HS-5 (cell line): ENCODE measurements at places on chromosomes 2 and 18.

DNA sequence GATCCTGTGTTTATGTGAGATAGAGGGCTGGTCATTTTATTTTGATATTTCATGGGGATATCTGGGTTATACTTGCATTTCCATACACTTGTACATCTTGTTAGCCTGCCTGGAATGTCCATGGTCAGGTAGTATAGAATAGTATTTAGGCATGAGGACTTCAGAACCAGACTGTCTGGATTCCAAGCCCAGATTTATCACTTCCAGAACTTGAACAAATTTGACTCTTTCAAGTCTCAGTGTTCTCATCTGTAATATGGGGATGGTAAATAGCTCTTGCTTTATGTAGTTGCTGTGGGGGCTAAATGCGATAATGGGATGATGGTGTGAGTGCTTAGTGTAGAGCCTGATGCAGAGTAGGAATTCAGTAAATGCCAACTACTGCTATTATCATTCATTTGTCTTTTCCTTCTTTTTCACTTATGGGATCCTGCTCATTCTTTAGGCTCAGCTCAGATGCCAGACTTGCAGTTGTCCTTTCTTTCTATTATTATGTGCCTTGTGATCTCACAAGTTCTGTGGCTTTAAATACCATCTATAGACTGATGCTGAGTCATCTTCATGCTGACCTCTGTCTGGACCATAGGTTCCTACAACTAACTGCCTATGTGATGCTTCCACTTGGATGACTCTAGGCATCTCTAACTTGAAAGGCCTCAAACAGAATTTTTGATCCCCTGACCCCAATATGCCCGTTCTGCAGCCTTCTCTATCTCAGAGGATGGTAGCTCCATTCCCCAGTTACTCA, 67.4 kb downstream of the POLE4 start:
- DNase-seq: no peak

DNA sequence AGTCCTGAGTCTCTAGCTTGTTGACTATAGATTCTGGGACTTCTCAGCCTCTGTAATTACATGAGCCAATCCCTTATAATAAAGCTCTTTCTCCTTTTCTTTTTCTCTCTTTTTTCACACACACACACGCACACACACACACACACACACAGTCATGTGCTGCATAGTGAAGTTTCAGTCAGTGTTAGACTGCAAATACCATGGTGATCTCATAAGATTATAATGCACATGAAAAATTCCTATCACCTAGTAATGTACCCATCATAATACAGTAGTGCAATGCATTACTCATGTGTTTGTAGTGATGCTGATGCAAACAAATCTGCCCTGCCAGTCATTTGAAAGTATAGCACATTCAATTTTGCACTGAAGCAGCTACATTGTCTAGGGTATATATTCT, 558.2 kb downstream of the SUCLG1 start:
- peak; percentile 75 for DNase-seq

- no peak for DNase-seq
Measured at GRCh38 chr2:144666032-144666431, 146.1 kb upstream of the ZEB2 start.

DNA sequence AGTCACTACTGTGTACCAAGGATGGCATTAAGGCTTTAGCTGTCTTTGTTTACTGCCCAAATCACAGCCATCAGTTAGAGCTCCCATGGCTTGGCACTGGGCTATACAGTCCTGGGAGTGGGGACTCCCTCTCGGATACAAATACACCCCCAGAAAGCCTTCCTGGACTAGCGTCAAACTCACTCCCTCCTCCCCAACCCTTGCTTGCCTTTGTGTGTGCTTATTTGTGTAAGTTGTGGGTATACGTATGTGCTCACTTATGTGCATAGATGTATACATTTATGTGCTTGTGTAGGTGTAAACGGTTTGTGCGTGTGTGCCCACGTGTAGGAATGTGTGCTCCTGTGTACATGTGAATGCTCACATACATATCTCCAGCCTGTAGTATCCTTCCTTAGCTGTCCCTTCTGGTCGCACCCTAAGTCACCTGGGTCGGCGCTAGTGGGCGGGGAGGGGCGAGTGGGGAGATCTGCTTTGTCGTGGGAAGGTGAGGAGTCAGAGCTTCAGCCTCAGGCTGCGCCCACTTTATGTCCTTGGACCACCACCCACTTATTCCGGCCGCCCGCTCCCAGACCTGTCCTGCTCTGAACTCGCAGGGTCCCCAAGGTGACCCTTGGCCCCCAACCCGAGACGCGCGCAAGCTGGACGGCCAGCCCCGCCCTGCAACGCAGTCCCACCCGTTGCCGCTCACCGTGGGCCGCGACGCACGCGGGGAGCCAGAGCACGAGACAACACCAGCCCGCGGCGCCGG, 461 bp downstream of the PRADC1 start:
- no peak for DNase-seq

DNA sequence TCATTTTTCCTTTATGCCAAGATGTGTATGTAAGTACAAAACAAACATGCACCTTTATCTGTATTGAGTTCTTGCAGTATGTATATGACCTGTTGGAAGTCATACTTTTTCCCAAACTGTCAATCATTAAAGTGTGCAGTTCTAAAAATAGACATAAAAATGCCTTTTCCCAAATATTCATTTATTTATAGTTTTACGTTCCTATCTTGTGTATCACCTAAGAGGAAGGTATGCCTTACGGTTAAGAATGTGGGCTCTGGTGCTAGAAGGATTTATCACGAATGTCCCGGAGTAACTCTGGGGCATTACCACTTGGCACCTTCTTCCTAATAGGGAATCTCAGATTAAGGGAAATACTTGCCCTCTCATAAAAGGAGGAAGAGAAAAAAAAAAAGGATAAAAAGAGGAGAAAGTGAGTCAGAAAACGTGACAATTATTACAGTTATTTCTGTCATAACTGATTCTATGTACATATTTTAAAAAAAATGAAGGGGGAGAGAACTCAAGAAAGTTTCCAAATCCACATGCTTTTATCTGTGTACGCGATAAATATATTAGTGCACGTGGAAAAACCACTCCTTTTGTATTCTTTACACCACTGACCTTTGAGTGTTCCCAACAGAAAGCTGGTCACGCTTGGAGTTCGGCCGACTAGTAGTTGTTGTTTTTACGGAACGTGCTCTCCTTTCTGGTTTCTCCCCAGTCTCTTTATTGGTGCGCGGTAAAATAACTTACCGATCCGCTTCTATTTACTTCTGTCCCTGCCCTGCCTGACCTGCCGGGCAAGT, 721 bp downstream of the MCEE start:
- DNase-seq: peak; percentile 5

DNA sequence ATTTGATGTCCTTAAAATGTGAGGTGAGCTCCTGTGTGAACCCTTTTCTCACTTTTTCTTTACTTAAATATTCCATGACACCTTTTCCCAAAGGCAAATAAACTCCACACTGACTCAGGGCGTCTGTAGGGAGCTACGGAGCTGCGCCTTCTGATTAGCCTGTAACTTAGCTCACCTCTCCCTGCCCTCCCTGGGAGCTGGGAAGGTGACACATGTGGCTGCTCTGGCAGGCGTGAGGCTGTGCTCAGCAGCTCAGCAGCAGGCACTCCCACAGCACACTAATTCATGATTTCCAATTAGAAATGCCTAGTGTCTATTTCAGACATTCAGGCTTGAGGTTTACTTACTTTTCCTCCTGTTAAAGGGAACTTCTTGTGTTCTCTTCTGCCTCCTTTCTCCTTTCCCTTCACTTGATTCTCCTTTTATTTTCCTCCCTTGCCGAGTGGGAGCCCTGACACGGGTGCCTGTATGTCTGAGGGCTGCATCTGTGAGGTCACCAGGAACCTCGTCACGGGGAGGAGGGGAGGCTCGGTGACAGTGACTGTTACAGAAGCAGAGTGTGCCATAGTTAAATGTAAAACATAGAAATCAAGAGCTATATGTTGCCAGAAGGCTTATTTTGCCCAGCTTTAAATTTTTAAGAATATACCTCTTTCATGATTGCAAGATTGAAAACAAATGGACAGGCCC, 437.1 kb downstream of the DCDC2C start:
- no peak for DNase-seq

DNA sequence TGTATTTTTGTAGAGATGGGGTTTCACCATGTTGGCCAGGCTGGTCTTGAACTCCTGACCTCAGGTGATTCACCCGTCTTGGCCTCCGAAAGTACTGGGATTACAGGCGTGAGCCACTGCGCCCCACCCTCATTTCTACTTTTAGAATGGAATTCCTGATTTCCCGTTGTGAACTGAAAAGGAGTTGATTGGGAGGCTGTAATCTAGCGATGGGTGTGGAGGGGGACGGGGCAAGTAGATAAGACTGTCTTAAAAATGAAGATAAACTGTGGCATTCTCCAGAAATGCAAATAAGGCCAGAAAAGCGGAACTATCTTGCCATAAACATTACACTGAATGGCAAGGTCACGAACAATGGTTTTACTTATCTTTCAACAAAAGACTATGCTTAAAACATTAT, 135.4 kb downstream of the TRIB2 start:
- no peak for DNase-seq

DNA sequence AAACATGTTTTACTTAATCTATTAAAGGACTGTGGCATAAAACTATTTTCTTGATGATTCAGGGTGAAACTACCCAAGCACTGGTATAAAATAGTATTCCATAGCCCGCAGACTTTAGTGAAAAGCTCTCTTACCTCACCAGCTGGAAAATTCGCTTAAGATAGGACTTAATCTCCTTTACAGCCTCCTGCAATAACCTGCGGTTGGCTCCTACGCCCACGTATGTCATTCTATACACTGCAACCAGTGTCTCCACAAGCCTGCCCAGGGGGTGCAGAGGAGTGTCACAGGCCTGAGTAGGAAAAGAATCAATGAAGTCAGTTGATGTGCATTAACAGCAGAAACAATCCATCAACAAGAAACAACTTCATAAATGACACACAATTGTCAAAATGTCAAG, 11.3 kb upstream of the MPP4 start:
- no peak for DNase-seq

DNA sequence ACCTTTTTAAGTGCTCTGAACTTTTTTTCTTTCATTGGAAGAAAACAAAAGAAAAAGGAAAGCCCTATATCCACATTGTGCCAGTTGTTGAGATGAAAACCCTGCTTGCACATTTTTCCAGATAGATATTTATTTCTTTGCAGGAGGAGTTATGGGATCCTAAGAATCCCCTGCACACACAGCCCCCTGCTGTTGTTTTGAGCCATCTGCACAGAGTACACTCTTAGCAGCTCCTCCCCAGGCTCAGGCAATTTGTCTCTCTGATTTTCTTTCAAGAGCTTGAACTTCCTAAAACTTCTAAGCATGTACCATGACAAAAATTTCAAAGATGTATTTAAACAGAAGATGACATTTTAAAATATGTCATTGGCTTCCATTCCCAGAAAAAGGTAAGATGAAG, 436.9 kb downstream of the METTL4 start:
- DNase-seq: no peak

DNA sequence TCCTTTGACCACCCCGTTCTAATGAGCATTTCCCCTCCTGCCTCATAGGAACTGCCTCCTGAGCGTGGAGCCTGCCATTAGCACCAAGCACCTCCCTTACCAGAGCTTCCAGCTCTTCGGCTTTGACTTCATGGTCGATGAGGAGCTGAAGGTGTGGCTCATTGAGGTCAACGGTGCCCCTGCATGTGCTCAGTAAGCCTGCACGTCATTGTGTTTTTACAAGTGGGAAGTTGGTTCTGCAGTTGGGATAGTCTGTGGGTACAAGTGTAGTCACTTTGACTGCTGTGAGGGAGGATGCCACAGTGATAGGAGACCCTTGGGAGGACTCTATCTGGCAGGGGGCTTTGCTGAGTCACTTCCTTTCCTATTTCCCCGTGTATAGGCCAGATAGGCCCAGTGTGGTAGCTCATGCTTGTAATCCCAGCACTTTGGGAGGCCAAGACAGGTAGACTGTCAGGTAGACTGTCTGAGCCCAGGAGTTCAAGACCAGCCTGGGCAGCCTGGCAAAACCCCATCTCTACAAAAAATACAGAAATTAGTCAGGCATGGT, 22.0 kb upstream of the POLR1B start:
- no peak for DNase-seq

DNA sequence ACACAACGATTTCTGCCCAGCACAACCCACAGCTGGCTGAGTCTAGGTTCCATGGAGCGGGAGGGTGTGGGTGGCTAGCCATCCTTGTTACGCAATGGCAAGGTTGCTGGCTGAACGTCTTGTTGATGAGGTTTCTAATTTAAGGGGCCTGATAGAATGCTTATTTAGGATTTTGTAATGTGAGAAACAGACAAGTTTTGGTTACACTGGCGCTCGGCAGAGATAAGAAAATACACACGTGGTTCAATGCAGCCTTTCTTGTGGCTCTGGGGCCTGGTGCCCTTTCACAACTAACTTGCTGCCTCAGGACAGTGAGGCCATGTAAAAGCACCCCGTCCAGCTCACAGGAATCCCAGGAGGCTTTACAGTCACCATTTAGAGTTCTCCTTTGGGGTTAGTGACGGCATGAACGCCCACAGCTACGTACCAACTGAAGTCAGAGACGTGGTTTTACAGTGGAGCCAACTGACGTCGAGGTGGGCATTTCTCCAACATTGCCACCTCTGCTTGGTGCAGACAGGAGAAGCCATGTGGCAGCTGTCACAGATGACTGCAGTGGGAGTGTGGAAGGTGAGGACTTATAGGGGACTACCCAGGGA, 29.7 kb upstream of the PIEZO2 start:
- DNase-seq: no peak

DNA sequence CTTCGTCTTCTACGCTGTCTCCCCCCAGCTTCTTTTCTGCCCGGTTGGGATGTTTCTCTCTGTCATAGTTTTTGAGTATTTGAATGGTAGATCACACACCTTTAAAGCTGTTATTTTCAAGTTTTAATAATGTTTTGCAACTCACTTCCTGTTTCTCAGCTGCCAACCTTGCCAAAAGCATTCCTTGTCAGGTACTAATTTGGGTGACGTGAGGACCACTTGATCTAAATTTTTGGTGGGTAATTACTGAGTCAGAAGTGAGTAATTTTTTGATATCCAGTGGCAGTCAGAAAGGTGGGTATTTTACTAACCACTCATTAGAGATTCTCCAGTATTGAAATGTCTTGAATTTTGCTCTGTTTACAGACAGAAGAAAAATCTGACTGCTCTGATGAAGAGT, 852.4 kb upstream of the FANCL start:
- DNase-seq: no peak

GRCh38 chr2:31365834-31366505, 48.6 kb downstream of the XDH start:
- DNase-seq: no peak

DNA sequence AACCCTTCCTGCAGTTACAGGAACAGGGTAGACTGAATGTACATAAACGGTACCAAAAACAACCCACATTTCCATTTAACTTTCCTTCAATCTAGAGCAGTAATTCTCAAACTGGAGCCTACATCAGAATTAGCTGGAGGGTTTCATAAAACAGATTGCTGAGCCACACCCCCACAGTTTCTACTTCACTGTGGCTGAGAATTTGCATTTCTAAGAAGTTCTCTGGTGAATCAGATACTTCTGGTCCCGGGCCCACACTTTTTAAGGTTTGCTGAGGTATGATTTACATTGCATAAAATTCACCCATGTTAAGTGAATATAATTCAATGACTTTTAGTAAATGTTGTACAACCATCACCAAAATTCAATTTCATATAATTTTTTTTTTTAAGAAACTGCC, 113.7 kb downstream of the SRBD1 start:
- DNase-seq: no peak
